ENCODE measurements at places on chromosomes 13 and 19.

- DNase-seq: no peak
Measured at GRCh38 chr13:43260999-43261398, 237.6 kb downstream of the DNAJC15 start.

DNA sequence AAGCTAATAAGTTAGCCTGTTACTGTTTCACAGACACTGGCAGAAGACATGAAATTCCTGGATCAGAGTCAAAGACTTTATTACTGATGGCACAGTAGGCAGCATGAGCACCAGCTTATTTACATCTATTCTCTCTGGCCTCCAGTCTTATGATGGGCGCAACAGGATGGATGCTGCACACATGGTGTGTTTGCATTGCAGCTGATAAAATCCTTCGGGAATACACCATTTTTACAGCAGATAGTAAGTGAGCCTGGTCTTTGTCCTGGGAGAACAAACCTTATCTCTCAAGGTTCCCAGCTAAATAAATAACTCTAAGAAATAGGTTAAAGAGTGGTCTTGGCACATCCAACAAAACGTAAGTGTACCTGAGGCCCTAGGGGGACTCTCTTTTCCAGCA is 16.0 kb downstream of the EPSTI1 start:
- DNase-seq: no peak

DNA sequence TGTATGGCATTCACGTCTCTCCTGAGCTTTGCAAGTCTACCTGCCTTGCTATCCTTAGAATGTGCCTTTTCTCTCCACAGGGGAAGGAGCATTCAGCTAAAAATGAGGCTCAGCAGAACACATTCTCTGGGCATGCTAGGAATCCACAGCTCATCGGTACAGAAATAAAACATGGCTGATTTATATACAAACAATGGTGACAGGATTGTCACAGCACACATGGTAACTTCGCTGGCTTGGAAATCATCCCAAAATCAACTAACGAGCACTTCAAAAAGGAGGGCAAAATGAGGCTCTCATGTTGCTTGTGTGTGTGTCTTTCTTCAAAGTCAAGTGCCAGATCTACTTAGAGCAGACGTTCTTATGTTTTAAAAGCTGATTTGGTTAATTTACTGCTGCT is 373.0 kb downstream of the FGF14 start:
- DNase-seq: no peak

DNA sequence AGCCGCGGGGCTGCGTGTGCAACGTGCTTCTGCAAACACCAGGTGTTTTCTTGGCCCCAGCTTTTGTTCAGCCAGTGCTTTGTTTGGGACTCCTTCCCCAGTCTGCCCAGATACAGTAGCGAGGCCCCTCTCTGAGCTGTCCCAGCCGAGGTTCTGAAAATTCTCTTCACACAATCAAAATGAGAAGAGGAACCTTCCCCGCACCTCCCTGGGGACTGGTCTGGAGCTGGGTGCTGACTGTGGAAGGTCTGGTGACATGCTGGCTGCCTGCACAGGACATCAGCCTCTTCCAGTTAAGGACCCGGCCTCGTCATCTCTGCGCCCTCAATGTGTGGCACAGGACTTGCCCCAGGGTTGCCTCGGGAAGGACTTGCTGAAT is 4.2 kb downstream of the ATP4A start:
- DNase-seq: no peak

- no peak for DNase-seq
Measured at GRCh38 chr13:102609696-102610095, 12.9 kb downstream of the TPP2 start.

All from right lobe of liver (tissue), 6 donors.